ENCODE measurements at places on chromosomes 3 and 15.

- DNase-seq: no peak
These were observed 26.6 kb downstream of the SLC28A1 start for GRCh38 chr15:84910928-84911623.

GRCh38 chr15:82539691-82540054 is 584 bp downstream of the RPS17 start:
- no peak for DNase-seq

GRCh38 chr3:194852831-194853508 is 167.3 kb downstream of the FAM43A start:
- no peak for DNase-seq

- DNase-seq: no peak
These were observed at the start of gene THPO for GRCh38 chr3:184377882-184378445. Gene THPO, minus strand, starts transcription at chr3:184378207. Its CDS starts 1,948 bp downstream, at chr3:184376259.

DNA sequence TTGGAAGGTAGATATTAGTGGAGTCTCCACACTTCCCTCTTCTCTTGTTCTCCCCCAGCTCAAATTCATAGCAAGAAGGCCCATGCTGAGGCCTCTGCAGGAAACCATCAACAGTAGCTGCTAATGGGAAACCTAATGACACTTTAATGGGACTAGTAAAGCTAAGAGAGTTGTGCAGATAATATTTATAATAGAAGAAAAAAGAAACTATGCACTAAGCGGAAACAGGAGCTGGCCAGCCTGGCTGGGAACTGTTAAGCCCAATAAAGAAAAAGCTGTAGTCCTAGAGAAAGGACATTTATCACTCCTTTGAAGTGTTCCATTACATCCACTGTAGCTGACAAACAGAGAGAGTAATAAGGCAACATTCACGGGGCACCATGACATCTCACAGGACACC is 229.6 kb downstream of the IGSF11 start:
- no peak for DNase-seq

- no peak for DNase-seq
These were observed 42.1 kb downstream of the RBP2 start for GRCh38 chr3:139434228-139434627.

DNA sequence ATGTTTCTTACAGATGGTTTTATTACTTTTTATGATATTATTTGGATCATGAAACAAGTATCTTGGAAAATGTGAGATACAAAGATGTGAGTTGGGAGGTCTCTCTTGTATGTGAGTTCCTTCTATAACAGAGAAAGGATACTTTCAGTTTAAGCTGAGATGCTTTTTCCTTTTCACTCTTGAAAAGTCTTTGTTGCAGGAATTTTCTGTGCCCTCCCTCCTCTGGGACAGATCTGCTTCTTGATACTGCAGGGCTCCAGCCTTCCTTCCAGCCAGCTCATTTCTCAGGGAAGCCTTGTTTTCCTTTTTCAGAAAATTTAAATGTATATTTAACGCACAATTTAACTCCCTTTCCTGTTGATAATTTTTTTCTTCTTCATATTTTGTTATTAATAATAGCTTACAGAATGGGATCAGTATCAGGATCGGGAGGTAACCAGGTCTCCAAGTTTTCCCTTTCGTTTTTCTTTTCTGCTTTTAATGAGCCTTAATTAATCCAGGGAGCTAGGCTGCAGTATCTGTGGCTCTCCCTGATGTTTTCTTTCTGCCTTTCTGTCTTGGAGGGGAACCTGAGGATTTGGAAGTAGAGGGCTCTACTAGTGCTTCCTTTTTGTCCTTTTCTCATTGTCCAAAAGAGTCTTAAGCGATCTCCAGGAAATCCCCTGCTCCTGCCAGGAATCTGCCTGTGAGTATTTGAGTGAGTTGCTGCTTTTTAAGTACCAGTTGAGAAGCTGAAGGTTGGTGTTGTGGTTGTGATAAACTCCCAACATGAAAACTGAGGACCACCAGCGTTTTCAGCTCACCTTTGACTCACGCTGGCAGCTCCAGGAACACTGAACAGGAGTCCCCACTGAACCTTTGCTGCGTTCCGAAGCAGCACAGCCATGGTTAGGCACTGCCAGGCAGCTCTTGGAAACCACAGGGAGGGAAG is 105.7 kb downstream of the IGF1R start:
- DNase-seq: no peak

DNA sequence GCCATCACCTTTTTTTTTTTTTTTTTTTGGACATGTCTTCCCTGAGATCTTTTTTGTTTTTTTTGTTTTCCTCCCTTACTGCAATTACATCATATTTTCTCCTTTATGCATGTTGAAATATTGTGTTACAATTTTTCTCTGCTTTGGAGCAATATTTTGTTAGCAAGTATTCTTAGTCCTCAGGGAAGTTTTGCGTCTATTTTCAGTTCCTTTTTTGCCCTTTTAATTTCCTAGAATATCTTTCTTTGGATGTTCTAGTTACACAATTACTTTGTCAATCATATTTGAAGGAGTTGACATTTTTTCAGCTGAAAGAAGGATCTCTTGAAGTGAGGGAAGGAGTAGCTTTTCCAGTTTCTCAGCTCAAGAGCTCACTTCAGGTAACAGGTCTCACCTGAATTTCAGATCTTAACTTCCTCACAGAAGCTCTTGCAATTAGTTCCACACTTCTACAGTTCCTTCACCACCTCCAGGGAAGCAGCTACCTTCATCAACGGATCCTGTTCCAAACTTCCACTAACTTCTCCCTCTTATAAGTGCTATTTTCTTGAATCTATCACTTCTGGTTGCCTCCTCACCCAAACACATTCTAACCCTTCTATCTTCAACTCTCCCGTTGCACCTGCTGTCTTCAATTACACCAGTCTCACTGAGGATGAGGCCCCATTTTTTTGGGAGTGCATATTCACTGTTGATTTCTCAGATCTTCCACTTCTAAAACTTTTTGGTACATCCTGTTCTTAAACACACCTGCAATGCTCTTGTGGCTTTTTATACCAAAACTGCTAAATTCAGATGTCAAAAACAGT is 57.8 kb upstream of the CPOX start:
- DNase-seq: no peak

All from stimulated activated CD4-positive, alpha-beta T cell treated with anti-CD3 and anti-CD28 coated beads, Interleukin-12 subunit alpha, Interleukin-12 subunit beta, amount 100 ng/mL, for 24 hours (primary cell).